HT-29 (cell line): ENCODE measurements at places on chromosomes 12 and 14.

- DNase-seq: no peak
These were observed 146.4 kb upstream of the BTG1 start for GRCh38 chr12:92292016-92292415.

GRCh38 chr12:14950982-14951746 is 10.2 kb downstream of the ARHGDIB start:
- DNase-seq: peak; percentile 92

DNA sequence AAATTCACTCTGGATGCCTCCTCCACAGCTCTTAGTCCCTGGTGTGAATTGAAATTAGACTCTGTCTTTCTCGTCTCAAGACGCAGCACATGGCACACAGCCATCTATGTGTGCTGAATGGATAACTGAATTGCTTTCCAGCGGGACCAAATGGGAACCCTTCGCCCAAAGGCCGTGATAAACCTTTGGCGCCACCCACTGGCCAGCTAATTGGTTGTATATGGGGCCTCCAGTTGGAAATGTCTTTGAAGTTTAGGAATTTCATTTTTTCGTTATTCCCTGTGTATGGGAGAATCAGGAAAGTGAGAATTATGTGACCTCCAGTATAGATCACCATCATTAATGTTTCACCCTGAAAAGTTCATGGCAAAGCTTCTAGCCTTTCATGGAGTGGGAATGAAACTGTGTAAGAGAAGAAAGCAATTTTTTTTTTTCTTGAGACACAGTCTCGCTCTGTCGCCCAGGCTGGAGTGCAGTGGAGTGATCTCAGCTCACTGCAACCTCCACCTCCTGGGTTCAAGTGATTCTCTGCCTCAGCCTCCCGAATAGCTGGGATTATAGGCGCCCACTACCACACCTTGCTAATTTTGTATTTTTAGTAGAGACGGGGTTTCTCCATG is 9.8 kb upstream of the HSP90AA1 start:
- DNase-seq: peak; percentile 87

GRCh38 chr12:106601031-106601430 is 18.2 kb downstream of the RFX4 start:
- DNase-seq: no peak

GRCh38 chr14:82872494-82872893 is 1338.8 kb upstream of the SEL1L start:
- no peak for DNase-seq

DNA sequence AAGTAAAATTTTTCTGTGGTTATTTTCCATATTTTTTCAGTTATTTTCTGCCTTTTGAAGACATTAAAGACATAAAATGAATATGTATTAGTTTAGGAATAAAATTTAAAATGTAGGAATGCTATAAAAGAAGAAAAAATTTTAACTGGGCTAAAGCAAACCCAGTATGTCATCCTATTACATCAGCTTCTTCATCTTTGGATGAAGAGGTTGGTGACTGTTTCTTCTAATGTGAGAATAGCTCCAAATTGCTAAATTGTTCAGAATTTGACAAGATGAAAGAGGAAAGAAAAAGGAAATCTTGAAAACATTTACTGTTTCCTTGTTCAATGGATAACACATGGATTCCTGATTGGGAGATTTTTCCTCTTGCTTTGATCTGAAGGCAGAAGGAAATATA is 52.7 kb upstream of the PZP start:
- no peak for DNase-seq

- no peak for DNase-seq
These were observed 220.3 kb downstream of the NELL2 start for GRCh38 chr12:44655846-44656245.

DNA sequence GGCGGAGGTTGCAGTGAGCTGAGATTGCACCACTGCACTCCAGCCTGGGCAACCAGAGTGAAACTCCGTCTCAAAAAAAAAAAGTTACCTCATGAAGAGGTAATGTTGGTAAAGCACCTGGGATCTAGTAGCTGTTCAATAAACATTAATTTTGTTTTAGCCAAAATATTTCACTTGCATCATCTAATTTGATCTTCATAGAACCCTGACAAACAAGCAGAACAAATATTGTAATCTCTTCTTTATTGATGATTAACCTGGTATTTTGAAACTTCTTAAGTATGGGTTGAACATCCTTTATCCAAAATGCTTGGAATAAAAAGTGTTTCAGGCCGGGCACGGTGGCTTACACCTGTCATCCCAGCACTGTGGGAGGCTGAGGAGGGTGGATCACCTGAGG is 149.0 kb upstream of the AMIGO2 start:
- DNase-seq: no peak

- peak; percentile 63 for DNase-seq
These were observed 165.2 kb downstream of the TSPAN9 start for GRCh38 chr12:3242199-3242863.

DNA sequence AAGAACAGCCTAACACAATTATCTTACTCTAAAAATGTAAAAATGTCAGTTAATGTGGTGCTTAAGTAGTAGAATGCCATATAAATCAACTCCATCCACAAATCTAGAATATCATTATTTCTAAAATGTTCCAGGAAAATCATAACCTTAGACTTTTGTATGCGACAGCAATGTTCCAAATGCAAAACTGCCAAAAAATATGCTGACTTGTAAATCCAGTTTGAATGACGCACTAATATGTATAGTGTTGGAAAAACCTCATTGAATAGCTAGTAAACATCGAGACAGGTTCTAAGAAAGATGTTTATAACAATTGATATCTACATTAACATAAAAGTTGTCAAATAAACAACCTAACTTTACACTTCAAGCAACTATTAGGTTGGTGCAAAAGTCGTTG is 469.1 kb upstream of the PRICKLE1 start:
- no peak for DNase-seq

- peak; percentile 91 for DNase-seq
These were observed 28.0 kb upstream of the ADIPOR2 start for GRCh38 chr12:1662761-1663439.

DNA sequence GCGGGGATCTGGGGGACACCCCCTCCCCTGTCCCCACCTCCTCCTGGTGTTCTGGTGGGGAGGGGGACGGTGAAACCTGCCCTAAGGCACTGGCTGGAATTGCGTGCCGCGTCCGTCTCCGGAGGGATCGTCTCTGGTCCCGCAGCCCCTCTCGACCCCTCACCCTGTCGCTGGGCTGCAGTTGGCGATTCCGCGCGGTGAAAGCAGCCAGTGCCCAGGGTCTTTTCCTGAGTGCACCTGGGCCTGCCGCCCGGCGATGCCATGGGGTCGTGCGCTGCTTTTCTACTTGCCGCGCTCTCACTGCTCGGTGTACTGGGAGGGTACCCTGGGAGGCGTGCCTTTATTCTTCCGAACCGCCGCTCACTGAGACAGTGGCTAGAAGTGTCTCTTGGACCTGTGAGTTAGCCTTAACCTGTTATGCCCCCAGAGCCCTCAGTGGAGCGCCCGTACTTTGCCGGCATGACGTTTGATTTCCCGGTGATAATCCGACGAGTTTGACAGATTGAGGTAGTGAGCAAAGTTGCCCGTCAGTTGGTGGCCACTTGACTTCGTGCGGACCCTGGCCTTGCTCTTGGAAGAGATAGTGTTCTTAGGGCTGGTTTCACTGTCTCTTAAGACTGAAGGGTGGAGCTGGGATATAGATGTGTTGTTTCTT is 788 bp downstream of the SFSWAP start:
- peak; percentile 11 for DNase-seq

DNA sequence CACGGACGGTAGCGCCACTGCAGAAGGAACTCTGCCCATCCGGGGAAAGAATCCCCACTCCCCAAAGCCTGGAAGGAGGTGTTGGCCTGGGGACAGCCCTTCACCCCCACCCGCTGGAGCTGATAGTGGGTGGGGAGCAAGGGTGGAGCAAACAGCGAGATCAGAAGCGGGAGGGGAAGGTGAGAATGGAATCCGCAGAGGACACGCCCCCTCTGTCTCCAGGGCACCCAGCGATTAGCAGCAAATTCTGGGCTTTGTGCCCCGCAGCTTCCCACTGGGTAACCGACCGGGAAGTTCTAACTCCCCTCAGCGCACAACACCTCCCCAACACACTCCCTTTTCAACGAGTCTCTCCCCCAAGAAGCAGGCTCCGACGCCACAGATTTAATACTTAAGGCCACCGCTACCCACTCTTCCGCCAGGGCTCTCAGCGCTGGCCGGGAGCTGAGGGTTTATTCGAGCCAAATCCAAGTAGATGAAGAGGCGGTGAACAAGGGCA is 1.4 kb downstream of the SLC25A29 start:
- peak; percentile 52 for DNase-seq

GRCh38 chr12:18521461-18521860 is 216.4 kb downstream of the PLCZ1 start:
- no peak for DNase-seq

DNA sequence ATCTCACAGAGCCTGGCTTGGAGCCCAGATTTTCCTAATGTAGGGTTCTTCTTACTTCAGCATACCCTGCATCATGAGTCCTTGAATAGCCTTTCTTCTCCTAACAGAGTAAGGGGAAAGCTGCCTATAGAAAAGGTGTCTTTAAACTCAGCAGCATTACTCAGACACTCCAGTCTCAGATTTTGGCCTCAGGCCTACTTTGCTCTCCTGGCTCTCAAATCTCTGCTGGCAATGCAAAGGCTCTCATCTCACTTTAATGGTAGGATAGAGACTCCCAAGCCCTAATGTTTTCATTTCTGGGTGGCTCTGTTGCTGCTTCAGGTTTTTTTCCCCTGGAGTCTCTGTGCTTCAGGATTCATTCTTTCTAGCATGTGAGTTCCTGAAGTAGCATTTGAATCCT is 9.1 kb upstream of the NKX2-8 start:
- no peak for DNase-seq

GRCh38 chr14:73924337-73924736 is 25.6 kb downstream of the FAM161B start:
- DNase-seq: no peak

GRCh38 chr14:89422181-89422951 is 5.3 kb upstream of the FOXN3 start:
- DNase-seq: peak; percentile 78

DNA sequence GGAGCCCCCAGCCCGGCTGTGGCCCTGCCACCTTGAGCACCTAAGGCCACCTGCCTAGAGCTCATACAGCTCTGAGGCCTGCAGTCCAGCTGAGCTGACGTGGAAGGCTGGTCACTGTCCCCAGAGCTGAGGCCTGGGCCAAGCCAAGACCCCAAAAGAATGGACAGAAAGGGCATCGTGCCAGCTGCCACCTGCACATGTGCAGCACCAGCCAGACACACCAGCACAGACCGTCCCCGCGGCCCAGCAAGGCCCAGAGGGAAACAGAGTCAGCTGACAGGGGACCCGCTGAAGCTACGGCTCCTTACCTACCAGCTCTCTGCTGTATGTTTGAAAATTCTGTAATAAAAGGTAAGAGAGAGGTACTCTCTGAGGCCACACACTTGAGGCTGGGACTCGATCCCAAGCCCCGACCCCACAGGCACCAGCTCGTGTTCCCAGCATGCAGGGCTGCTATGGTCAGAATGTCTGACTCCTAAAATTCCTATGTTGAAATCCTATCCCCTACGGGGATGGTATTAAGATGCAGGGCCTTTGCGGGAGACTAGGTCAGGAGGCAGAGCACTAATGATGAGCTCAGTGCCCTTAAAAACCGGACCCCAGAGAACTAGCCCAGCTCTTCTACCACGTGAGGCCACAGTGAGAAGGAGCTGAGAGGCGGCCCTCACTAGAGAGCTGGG is 25.4 kb downstream of the BRF1 start:
- no peak for DNase-seq

DNA sequence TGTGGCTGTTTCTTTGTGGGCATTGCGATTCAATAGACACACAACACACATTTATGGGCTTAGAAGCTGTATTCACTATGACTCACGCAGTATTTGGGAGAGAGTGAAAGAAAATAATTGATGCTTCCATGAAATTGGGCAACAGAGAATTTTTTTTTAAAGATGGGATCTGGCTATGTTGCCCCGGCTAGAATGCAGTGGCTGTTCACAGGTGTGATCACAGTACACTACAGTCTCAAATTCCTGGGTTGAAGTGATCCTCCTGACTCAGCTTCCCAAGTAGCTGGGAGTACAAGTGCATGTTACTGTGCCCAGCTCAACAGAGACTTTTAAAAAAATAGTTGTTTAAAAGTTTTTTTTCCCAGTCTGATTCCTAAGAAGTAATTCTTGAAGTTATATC is 146.3 kb downstream of the APAF1 start:
- DNase-seq: no peak

GRCh38 chr12:6916426-6917200 is 2.2 kb downstream of the ENO2 start:
- no peak for DNase-seq

DNA sequence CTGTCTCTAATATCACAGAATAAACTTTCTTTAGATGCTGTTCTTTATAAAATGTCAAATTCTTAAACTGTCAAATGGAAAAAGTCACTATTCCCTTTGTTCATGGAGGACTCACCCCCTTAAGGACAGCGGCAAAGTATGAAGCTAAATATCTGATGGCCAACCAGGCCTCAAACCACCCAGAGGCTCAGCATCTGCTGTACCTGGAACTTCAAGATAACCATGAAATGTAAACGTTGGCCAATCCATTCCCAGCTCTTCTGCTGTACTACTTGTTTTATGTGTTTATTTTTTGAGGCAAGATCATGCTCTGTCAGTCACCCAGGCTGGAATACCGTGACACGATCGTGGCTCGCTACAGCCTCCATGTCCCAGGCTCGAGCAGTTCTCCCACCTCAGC is 15.7 kb downstream of the RFC5 start:
- DNase-seq: no peak

- peak; percentile 35 for DNase-seq
These were observed 1.2 kb downstream of the ZBTB25 start for GRCh38 chr14:64502456-64502855.

GRCh38 chr14:39218171-39218769 is 15.4 kb upstream of the MIA2 start:
- DNase-seq: peak; percentile 65

DNA sequence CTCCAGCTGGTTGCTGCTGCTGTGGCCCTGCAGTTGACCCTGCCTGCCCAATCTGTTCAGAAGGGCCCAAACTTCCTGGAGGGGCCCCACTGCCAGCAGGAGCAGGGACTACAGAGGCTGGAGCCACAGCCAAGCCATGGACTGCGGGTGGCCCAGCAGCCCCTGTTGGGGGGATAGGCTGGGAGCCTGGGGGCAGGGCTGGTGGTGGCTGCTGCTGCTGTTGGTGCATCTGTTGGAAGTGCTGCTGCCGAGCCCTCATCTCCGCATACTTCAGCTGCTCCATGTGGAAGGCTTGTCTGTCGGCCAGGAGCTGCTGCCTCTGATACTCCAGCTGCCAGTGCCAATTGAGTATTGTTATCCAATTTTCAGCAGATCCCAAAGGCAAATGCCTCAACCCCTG is 7.2 kb downstream of the MYL6 start:
- DNase-seq: no peak

DNA sequence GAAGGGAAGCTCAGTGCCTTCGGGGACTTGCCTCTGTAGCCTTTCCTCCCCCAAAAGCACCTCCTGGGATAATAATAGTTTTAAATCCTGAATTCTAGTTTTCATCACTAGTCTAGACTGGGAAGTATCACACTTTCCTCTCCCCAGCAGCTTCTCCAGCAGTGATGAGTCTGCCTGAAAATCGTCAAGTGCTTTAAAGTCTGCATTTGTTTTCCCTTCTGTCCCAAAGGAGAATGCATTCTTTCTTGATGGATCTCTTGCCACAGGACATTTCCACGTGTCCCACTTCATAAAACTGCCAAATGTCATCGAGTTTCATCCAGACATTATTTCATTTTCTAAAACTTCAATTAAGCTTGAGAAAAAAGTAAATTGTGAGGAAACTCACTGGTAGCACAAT is 15.0 kb downstream of the CSRP2 start:
- no peak for DNase-seq

- no peak for DNase-seq
These were observed 126.8 kb upstream of the PRMT8 start for GRCh38 chr12:3364226-3364625.
